ENCODE measurements at places on chromosomes 3 and 15. TPM values are rescaled to one million over a fixed set of nuclear protein-coding genes. Genes with fewer than 3 reads are reported as not detected.

GOLGA6L9 gene
- 3.0 TPM for total RNA-seq

TRIM71 gene
- not detected for total RNA-seq

ISLR gene
- total RNA-seq, result 0.14 TPM

APBA2 gene
- 18.1 TPM for total RNA-seq

MOBP gene
- not detected for total RNA-seq

SETMAR gene
- total RNA-seq, result 10.7 TPM

DPPA4 gene
- not detected for total RNA-seq

ZNF619 gene
- 2.0 TPM for total RNA-seq

WDR93 gene
- total RNA-seq, result 0.15 TPM

MIX23 gene
- total RNA-seq, result 79.3 TPM

EFHB gene
- 0.63 TPM for total RNA-seq

CISH gene
- total RNA-seq, result 0.69 TPM

USP50 gene
- total RNA-seq, result not detected

RBMS3 gene
- total RNA-seq, result 0.58 TPM

Measured in A549 treated with RU486 at 1 μM for 4 hours (cell line).